CD4-positive, alpha-beta T cell (primary cell): ENCODE measurements at places on chromosomes 13 and 19.

GRCh38 chr19:18428173-18428786, 9.1 kb downstream of the SSBP4 start:
- peaks cover 29% of the 10 kb centered on the region for H3K36me3 ChIP-seq
- peak overlapping the region; percentile 92 for H3K27ac ChIP-seq
- no peak for DNase-seq
- peak overlapping the region; percentile 53 for H3K4me3 ChIP-seq

DNA sequence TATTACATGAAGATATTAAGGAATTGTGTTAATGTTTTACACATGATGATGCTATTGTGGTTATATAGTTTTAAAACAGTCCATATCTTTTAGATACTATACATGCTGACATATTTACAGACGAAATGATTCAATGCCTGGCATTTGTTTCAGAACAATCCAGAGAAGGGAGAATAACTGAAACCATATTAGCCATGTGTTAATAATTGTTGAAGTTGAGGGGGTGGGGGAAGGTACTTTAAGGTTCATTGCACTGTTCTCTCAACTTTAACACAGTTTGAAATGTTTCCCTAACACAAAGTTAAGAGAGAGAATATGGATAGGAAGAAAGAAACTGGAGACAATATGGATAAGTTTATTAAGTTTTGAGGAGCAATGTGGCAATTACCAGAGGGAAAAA, 5.8 kb downstream of the CRYL1 start:
- peaks cover 4% of the 10 kb centered on the region for H3K4me1 ChIP-seq
- no peak for DNase-seq
- no peak overlapping the region for H3K27ac ChIP-seq
- H3K36me3 ChIP-seq, result no peaks in the 10 kb centered on the region

GRCh38 chr13:111629926-111630325, 309.5 kb downstream of the TEX29 start:
- no peak for DNase-seq
- no peaks in the 10 kb centered on the region for H3K4me1 ChIP-seq
- H3K36me3 ChIP-seq, result no peaks in the 10 kb centered on the region
- no peaks in the 10 kb centered on the region for H3K27me3 ChIP-seq
- H3K4me3 ChIP-seq, result no peak overlapping the region

DNA sequence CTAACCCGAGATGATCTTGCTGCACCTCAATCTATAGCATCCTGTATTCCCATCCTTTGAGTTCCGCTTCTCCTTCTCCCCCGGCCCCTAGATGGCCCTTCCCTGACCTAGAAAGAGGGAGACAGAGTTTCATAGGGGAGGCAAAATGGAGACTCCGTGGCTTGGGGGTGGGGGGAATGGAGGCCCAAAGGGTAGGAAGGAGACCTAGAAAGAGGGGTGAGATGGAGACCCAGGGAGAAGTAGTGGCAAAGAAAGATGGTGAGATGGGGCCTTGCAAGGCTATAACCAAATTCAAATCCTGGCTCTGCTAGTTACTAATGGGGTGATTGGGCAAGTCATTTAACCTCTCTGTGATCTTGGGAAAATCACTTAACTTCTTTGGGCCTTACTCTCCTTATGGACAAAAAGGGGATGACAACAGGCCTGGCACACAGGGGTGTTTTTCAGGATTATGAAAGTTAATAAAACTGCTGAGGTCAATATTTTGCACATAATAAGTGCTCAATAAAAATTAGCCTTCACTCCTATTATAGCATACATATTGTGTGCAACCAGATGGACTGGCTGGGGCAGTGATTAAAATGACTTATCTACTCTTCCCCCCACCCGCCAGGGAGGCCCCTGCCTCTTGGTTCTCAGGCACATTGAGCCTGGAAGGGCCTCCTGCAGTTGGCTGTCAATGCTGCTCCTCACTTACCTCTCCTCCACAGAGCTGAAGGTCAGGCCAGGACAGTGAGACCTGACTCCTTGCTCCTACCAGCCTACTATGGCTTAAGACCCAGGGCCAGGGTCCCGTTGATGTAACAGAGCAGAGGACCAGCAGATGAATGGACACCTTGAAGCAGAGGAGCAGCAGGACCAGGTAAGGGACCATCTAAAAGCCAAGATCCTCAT, 633 bp downstream of the SPHK2 start:
- peak overlapping the region; percentile 94 for H3K4me3 ChIP-seq
- no peak for DNase-seq
- no peaks in the 10 kb centered on the region for H3K27me3 ChIP-seq
- peak overlapping the region; percentile 76 for H3K27ac ChIP-seq
- H3K4me1 ChIP-seq, result peaks cover 72% of the 10 kb centered on the region

GRCh38 chr13:94115054-94115453, 364.4 kb downstream of the DCT start:
- H3K27me3 ChIP-seq, result no peaks in the 10 kb centered on the region
- no peak overlapping the region for H3K27ac ChIP-seq
- DNase-seq, result no peak
- no peak overlapping the region for H3K4me3 ChIP-seq
- no peaks in the 10 kb centered on the region for H3K36me3 ChIP-seq
- no peaks in the 10 kb centered on the region for H3K4me1 ChIP-seq

DNA sequence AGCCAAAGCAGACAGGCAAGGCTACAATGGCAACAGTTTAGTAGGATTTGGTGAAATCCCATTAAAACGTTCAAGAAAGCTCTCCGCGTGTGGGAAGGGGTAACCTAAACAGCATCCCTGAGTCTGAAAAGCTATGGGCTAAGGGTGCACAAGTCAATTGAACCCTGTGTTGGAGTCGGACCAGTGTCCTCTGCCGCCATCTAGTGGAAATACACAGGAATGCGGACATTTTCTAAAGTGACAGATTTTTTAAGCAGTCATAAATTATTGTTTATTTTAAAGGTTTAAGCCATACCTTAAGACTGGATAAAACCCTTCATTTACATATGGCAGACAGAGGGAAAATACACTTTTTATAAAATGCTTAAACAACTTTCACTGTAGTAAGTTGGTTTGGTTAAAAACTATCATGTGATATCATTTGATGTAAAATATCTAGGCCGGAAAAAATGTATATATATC, 26.5 kb upstream of the LSM14A start:
- peak; percentile 37 for DNase-seq
- H3K27me3 ChIP-seq, result no peaks in the 10 kb centered on the region
- H3K27ac ChIP-seq, result no peak overlapping the region

GRCh38 chr19:8484331-8484894, 18.0 kb downstream of the PRAM1 start:
- H3K36me3 ChIP-seq, result peaks cover 88% of the 10 kb centered on the region
- no peaks in the 10 kb centered on the region for H3K27me3 ChIP-seq
- H3K4me3 ChIP-seq, result no peak overlapping the region
- no peak for DNase-seq
- no peak overlapping the region for H3K27ac ChIP-seq

- H3K4me1 ChIP-seq, result no peaks in the 10 kb centered on the region
- DNase-seq, result no peak
- H3K4me3 ChIP-seq, result no peak overlapping the region
- H3K36me3 ChIP-seq, result no peaks in the 10 kb centered on the region
- no peaks in the 10 kb centered on the region for H3K27me3 ChIP-seq
Measured at GRCh38 chr13:27018344-27018861, 153.2 kb downstream of the USP12 start.

- DNase-seq, result no peak
- peaks cover 43% of the 10 kb centered on the region for H3K4me1 ChIP-seq
- H3K27ac ChIP-seq, result no peak overlapping the region
- peaks cover 60% of the 10 kb centered on the region for H3K36me3 ChIP-seq
- H3K4me3 ChIP-seq, result no peak overlapping the region
Measured at GRCh38 chr19:49681830-49682229, 4.8 kb downstream of the PRMT1 start.

DNA sequence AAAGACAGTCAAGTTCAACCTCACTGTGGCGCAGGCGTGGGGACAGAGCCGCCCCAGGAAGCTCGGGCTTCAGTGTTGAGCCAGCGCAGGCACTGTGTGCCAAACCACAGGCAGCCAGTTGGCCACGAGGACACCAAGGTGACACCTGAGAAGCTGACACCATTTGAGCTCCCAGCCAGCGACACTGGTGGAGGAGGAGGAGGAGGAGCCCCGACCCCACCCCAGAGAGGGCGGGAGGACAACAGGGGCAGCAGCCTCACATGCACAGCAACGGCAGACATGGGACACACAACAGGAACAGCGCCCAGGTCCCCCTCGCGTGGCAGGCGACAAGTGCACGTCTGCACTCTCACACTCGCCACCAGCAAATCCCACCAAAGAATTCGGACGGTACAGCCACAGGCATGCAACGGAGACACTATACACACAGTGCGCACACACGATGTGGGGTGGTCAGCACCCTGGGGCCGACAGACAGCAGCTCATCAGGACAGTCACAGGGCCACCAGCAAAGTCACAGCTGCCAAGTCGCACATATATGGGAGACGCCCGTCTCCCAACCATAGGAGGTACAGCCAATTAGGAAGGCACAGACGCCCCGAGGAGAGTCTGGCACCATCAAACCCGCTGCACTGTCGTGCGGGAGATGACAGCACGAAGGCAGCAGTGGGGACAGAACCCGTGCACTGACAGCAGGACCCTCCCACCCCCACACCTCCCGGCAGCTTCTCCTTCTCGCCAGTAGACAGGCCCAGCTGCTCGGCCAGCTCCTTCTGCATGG, 3.4 kb downstream of the EIF3G start:
- no peaks in the 10 kb centered on the region for H3K27me3 ChIP-seq
- peaks cover 52% of the 10 kb centered on the region for H3K36me3 ChIP-seq
- no peak overlapping the region for H3K4me3 ChIP-seq
- H3K27ac ChIP-seq, result no peak overlapping the region
- DNase-seq, result no peak
- H3K4me1 ChIP-seq, result peaks cover 78% of the 10 kb centered on the region

- no peaks in the 10 kb centered on the region for H3K4me1 ChIP-seq
- no peak overlapping the region for H3K4me3 ChIP-seq
- H3K27me3 ChIP-seq, result no peaks in the 10 kb centered on the region
- H3K27ac ChIP-seq, result no peak overlapping the region
Measured at GRCh38 chr13:52428295-52428694, 22.1 kb downstream of the VPS36 start.

GRCh38 chr13:33249066-33249465, 36.5 kb downstream of the STARD13 start:
- no peaks in the 10 kb centered on the region for H3K4me1 ChIP-seq
- no peak overlapping the region for H3K4me3 ChIP-seq
- no peaks in the 10 kb centered on the region for H3K36me3 ChIP-seq

DNA sequence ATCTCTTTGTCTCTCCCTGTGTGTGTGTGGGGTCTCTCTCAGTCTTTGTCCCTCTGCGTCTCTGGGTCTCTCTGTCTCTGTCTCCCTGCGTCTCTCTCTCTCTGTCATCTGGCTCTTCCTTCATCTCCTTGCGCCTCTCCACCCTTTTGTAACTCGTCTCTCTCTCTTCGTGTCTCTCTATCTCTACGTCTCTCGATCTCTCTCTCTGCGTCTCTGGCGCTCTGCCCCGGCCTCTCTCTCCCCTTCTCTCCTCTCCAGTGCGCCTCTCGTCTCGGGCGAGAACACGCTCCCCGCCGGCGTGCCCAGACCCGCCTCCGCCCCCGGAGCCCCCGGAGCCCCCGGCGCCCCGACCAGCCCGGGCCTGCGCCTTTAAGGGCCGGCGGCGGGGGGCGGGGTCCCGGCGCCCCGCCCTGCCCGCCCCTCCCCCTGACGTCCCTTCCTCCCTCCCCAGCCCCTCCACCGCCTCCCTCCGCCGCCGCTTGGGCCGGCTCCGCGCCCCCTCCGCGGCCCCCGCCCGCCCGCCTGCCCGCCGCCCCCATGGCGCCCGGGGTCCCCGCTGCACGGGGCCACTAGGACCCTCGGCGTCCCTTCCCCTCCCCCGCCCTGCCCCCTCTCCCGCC, at the start of gene MARK4:
MARK4 (plus strand) TSS at position 440 of the 620 bp plus-strand sequence. CDS start 318 bp downstream, outside the sequence.
- no peaks in the 10 kb centered on the region for H3K27me3 ChIP-seq
- peaks cover 56% of the 10 kb centered on the region for H3K4me1 ChIP-seq
- H3K36me3 ChIP-seq, result peaks cover 2% of the 10 kb centered on the region

GRCh38 chr13:94400874-94401273, 78.6 kb downstream of the DCT start:
- no peaks in the 10 kb centered on the region for H3K4me1 ChIP-seq
- H3K4me3 ChIP-seq, result no peak overlapping the region
- peaks cover 2% of the 10 kb centered on the region for H3K27me3 ChIP-seq
- H3K36me3 ChIP-seq, result no peaks in the 10 kb centered on the region

DNA sequence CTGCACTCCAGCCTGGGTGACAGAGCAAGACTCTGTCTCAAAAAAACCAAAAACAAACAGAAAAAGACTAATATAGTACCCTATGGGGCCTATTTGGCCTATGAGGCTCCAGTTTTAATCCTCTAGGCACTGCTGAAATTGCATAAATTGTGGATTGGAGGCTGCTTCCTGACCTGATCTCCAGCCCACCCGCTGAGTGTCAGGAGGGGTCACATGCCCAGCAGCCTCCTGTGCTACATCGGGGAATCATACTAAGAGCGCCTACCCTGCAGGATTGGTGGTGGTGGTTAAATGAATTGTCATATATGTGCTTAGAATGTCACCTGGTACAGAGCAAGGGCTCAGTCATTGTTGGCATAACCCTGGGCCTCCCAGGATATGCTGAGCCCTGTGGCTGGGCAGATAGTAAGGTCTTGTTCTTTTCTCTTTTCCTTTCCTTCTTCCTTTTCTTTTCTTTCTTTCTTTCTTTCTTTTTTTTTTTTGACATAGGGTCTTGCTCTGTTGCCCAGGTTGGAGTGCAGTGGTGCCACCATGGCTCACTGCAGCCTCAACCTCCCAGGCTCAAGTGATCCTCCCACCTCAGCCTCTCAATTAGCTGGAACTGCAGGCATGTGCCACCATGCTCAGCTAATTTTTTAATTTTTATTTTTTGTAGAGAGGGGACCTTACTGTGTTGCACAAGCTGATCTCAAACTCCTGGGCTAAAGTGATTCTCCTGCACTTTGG, 31.3 kb downstream of the LTBP4 start:
- H3K4me1 ChIP-seq, result peaks cover 9% of the 10 kb centered on the region
- no peaks in the 10 kb centered on the region for H3K27me3 ChIP-seq
- no peak overlapping the region for H3K27ac ChIP-seq
- H3K4me3 ChIP-seq, result no peak overlapping the region
- no peak for DNase-seq

DNA sequence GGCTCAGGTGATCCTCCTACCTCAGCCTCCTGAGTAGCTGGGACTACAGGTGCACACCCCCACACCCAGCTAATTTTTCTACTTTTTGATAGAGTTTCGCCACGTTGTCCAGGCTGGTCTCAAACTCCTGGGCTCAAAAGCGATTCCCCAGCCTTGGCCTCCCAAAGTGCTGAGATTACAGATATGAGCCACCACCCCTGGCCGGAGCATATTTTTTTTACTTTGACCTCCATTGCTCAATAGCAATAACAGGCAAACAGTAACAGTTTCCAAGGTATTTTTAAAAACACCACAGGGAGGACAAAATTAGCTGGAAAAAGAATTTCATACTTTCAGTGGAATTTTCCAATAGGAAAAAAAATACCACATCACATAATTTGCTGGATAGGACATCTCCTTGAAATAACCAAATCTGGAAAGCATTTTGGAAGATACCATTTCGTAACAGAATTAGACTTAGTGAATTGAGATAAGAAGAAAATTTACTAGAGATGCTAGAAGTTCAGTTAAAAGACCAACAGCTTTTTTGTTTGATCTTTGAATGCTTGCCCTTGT, 5.2 kb downstream of the DUXA start:
- H3K36me3 ChIP-seq, result no peaks in the 10 kb centered on the region
- no peak for DNase-seq
- H3K4me3 ChIP-seq, result no peak overlapping the region
- H3K27ac ChIP-seq, result no peak overlapping the region
- no peaks in the 10 kb centered on the region for H3K4me1 ChIP-seq
- H3K27me3 ChIP-seq, result no peaks in the 10 kb centered on the region

GRCh38 chr13:46086985-46087384, 17.8 kb downstream of the CPB2 start:
- H3K4me3 ChIP-seq, result no peak overlapping the region
- no peaks in the 10 kb centered on the region for H3K27me3 ChIP-seq
- H3K27ac ChIP-seq, result no peak overlapping the region
- DNase-seq, result no peak
